ENCODE measurements at places on chromosomes 7 and 10. TPM values are rescaled to one million over a fixed set of nuclear protein-coding genes. Genes with fewer than 3 reads are reported as not detected.

DNA sequence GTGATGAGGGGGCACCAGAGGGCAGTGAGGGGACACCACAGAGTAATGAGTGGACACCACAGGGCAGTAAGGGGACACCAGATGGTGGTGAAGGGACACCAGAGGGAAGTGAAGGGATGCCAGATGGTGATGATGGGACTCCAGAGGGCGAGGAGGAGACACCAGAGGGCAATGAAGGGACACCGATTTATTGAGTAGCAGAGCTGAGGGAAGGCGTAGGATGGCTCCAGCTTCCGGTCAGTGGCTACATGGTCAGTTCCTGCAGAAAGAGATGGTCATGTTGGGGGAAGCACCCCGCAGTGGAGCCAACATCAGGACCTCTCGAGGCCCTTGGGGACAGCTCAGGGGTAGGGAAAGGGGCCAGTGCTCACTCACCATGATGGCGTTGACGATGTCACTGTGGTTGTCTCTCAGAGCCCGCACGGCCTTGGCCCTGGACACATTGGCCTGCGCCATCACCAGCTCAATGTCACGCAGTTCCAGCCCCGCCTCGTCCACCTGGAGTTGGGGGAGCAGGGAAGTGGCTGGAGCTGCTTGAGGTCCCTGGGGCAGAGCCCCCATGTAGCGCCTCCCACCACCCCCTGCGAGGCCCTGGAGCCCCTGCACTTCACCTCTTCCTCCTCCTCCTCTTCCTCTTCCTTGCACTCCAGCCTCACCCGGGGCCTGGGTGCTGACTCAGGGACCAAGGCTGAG, 8.4 kb downstream of the NACAD start:
- DNase-seq: no peak

DNA sequence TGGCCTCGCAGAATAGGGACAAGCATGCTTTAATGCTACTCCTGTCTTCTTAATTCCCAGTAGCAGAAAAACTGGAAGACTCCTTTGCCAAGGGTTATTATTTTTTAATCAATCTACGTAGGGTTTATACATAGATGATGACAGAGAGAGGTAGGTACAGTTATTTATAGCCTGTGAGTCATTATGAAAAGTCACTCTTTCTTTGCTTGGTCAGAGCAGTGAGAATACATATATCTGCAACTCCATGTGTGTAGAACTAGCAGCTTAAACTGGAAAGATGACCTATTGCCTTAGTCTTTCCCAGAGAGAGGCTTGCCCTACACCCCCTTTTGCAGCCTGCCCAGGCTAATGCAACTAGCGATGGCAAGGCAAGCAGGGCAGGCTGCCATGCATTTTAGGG, 1050.6 kb downstream of the NRG3 start:
- no peak for DNase-seq

Gene ASB4
- total RNA-seq: 1.1 TPM

DNA sequence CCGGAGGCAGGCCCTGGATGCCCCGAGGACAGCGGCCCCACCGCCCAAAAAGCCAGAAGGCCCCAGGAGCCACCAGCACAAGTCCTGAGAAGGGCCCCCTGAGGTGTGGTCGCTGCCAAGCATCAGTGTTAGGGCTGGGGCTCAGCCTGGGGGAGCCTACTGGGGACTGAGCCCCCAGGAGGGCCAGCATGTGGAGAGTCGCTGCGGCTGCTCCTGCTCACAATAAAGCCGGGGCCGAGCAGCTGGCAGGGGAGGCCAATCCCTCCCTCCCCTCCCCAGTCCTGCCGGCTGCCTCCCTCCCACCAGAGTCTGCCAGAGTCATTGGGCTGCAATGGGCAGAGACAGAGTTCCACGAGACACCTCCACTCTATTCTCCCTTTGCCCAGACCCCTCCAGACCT, 3.1 kb upstream of the ASIC3 start:
- no peak for DNase-seq

- DNase-seq: no peak
These were observed 175.7 kb upstream of the AUTS2 start for GRCh38 chr7:69422574-69422985.

DNA sequence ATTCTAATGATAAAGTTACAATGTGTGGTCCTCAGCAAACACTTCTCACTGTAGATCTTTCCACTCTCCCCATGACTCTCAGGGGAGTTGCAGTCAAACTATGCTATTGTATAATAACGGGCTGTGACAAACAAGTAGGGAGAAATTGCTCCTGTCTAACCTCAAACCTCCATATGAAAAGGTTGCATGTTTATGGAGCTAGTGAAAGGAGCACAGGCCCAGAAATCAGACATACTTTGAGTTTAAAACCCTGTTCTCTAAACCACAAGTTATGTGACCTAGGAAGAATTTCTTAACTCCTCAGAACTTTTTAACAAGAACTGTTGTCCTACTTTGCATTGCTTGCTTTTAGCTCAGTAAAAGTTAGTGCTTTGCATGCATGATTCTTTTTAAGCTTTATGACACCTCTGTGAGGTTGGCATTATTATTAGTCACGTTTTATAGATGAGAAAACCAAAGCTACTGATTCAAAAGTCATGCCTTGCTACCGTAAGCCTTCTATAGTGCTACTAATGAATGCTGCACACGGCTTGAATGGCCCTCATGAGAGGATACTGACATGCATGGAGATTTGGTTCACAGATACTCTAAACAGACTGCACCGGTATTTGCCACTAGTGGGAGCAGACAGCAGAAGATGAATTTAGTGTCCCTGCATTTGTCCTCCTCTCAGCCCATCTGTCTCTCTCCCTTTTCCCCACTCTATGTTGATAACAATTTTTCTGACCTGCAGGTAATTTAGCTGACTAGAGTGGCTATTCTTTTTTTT, 129.5 kb upstream of the PCGF5 start:
- peak; percentile 23 for DNase-seq

- DNase-seq: no peak
These were observed 285.9 kb upstream of the ETV1 start for GRCh38 chr7:14275356-14275755.

Gene TDRD1
- total RNA-seq: not detected

Gene PSPH
- 124 TPM for total RNA-seq

Gene TAS2R4
- 0.80 TPM for total RNA-seq

All from HepG2 (cell line).